G401 (cell line): ENCODE measurements at places on chromosomes 7 and 10.

DNA sequence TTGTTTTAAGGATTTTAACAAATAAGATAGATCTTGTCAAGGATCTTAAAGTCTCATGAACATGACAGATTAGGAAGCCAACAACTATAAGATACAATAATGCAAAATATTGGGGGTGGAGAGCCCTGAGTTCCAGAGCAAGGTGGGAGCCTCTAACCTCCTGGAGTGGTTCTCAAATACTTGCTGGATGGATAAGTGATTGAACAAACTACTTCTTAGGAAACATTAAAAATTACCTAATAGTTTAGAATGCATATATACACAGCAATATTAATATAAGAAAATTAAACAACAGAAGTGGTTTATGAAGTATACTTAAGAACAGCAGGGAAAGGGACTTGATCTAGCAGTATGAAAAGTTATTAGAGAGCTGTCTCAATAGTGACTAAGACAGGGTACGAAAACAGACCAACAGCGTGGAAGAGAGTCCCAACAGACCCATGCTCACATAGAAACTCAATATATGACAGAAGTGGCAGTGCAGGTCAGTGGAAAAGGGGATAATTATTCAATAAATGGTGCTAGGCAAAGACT, 28.3 kb downstream of the CRPPA start:
- no peak for DNase-seq

- DNase-seq: no peak
Measured at GRCh38 chr10:49711481-49711880, 32.0 kb downstream of the C10orf53 start.

DNA sequence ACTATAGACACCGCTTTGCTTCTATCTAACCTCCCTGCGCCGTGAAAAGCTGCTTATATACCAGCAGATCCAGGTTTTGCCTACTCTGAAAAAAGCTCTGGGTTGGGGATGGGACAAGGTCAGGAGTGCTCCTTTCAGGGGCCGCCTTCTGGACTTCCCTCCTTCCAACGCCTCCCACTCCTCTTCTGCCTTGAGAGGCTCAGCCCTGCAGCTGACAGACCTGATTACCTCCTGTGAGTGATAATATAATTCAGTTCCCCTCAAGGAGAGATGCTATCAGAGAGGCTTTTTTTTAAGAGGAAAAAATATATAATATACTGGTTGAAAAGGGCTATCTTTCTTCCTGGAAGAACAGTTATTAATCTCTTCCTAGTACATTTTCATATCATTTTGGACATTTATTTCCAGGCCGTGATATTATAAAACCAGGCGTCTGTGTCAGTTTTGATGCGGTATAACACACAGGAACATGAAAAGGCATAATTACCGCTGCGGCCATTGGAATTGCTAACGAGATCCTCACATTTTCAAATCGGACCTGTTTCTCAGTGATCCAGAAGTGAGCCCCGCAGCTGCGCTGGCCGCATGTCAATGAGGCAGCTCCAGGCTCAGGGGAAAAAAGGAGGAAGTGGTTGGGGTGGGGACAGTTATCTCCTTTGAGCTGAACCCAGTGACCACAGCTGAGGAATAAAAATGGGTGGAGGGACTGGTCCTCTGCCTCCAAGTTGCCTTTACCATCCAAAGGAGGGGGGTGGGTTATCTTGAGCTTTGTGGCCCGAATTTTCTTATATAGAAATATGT, 457.1 kb downstream of the TYW1 start:
- no peak for DNase-seq

GRCh38 chr10:104330168-104331110, 7.8 kb downstream of the ITPRIP start:
- no peak for DNase-seq

- no peak for DNase-seq
Measured at GRCh38 chr10:102801978-102802377, 35.2 kb downstream of the CYP17A1 start.

GRCh38 chr10:86343761-86344160, 22.8 kb downstream of the GRID1 start:
- DNase-seq: no peak

GRCh38 chr7:1914321-1914720, 244.2 kb downstream of the ELFN1 start:
- no peak for DNase-seq

DNA sequence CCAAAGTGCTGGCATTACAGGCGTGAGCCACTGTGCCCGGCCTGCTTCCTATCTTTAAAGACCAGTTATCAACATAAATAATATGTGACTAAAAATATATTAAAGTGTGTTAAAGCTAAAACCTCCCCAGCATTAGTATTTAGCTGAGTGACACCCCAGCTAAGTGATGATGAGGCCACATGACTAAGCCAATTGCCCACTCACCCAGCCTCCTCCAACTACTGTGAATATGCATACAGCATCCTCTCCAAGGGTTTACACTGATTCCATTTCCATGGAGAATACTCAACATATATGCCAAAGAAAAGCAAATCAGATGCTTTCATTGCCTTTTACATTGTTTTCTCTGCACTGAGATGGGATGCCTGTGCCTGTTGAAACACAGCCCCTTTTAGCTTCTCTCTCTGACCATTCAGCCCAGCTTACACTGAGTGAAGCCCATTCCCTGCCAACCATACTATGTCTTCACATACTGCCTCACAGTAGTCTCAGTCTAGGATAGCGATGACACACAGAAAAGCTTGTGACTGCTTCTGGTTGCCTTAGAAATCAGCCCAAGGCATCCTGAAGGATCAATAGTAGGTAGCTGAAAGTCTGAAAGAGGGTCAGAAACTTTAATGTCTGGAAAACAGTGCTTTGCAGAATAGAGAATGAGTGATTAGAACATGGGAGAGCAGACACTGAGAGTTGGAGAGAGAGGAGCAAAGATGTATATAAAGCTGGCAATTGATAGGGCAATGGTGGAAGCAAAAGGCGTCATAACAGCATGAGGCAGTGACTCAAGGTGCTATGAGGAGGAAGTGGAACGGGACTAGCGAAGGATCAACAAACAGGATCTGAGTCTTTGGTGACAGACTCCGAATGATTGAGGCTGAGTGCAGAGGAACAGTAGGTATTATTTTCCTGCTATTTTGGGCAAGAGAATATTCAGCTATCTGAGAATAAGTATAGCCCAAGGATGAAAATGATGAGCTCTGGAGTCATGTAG, 19.8 kb upstream of the ATE1 start:
- no peak for DNase-seq

- DNase-seq: no peak
Measured at GRCh38 chr10:119505588-119506315, 36.8 kb downstream of the RGS10 start.

GRCh38 chr7:27581906-27582305, 80.8 kb downstream of the HIBADH start:
- DNase-seq: no peak

DNA sequence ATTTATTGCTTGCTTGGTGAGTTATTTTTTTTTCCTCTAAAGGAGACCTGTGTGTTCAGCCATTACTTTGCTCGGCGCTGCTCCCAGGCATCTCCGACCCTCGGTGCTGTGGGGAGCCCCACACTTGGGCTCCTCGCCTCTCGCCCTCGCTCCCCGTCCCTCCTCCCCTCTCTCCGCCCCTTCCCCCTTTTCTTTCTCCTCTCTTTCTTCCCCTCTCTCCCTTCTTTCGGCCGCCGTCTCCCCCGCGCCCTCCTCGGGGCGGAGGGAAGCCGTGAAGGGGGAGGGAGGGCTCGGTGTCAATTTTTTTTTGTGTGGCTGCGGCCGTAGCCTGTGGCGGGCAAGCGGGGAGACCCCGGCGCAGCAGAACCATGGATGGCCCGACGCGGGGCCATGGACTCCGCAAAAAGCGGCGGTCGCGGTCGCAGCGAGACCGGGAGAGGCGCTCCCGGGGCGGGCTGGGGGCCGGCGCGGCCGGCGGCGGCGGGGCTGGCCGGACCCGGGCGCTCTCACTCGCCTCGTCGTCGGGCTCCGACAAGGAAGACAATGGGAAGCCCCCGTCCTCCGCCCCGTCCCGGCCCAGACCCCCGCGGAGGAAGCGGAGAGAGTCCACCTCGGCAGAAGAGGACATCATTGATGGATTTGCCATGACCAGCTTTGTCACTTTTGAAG, 1.1 kb downstream of the AUTS2 start:
- no peak for DNase-seq

DNA sequence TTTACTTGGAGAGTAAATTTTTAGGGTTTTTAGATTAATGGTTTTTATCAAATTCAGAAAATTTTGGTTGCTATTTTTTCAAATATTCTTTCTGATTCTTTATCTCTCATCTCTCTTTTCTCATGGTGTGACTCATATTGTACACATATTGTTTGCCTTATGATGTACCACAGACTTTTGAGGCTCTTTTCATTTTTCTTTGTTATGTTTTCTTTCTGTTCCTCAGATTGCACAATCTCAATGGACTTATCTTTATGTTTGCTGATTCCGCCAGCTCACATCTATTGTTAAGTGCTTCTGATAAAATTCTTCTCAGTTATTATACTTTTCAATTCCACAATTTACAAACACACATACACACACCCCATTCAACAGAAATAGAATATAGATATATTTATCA, 168.2 kb upstream of the IGFBP3 start:
- DNase-seq: no peak

DNA sequence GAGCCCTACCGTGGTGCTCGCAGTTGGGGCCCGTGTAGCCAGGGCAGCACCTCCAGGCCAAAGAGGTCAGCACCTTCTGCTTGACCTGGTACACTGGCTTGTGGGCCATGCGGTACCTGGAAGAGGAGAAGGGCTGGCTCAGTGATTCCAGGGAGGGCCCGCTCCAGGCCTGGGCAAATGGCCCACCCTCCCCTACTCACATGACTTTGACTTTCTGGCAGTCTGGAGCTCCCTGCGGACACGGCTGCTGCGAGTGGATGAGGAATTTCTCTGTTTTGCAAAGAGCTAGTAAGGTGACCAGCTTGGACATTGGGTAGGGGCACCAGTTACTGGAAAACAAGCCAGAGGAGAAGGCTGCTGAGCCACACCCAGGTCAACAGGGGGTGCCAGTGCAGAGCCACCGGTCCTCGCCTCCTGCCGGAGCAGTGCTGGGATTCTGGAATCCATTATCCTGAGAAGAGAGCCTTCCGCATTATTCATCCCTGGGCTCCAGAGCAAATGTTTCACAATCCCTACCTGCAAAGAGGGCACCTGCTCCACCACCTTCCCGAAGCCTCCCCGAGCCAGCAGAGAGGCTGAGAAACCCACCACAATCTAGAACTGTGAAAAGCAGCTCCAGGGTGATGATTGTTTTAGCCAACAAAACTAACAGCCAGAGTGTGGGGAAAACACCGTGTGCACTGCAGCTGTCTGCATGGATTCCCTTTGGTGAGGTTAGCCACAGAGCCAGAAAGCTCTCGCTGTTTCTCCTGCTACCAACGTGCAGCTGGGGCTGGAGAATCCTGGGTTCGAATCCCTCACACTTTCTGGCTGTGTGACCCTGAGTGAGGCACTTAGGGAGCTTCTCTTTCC, 11.8 kb downstream of the MMRN2 start:
- no peak for DNase-seq

DNA sequence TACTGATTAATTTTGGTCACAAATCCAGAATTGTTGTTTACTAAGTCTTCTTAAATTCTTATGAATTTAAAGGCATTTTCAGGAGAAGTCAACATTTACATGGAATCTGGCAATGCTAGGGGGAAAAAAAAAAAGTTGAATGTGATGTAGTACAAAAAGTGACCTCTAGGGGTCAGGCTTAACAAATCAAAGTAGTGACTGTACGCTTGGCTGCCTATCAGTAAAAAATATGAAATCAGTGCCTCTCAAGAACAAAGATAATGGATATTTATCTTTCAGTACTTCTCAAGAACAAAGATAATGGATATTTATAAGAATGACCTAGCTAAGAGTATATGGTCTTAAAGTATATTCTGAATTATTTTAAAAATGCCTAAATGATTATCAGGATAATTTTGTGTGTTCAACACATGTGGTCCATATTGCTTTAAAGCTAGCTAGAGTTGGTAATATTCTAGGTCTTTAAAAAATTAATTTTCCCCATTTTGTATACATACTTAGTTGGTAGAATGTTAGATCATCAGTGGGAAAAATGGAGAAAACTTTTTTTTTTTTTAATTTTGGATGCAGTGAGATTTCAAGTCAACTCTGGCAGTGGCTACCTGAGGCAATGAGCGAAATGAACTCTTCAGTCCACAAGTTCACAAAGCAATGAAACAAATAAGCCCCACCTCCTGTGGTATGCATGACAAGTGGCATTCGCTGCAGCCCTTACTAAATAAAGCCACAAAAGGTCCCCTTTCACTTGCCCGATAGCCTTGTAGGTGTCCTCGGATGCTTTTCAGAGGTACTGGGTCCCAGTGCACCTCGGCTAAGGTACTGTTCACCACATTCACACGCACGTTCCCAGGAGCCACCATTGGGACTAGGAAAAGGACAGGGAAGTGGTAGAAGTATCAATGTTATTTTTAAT, 51.2 kb upstream of the LAMB4 start:
- peak; percentile 79 for DNase-seq

DNA sequence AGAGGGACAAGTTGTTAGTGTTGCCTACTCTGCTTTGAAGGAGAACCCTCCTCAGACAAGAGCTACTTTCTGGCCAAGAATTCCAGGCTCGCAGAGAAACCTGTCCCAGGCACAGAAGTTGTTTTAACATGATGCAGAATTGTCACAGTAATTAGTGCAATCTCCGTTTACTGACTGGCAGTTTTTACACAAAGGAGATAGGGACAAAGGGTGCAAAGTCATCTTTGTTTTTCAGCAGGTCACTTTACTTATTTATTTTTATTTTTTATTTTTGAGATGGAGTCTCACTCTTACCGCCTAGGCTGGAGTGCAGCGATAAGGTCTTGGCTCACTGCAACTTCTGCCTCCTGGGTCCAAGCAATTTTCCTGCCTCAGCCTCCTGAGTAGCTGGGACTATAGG, 12.3 kb downstream of the TCF7L2 start:
- no peak for DNase-seq

DNA sequence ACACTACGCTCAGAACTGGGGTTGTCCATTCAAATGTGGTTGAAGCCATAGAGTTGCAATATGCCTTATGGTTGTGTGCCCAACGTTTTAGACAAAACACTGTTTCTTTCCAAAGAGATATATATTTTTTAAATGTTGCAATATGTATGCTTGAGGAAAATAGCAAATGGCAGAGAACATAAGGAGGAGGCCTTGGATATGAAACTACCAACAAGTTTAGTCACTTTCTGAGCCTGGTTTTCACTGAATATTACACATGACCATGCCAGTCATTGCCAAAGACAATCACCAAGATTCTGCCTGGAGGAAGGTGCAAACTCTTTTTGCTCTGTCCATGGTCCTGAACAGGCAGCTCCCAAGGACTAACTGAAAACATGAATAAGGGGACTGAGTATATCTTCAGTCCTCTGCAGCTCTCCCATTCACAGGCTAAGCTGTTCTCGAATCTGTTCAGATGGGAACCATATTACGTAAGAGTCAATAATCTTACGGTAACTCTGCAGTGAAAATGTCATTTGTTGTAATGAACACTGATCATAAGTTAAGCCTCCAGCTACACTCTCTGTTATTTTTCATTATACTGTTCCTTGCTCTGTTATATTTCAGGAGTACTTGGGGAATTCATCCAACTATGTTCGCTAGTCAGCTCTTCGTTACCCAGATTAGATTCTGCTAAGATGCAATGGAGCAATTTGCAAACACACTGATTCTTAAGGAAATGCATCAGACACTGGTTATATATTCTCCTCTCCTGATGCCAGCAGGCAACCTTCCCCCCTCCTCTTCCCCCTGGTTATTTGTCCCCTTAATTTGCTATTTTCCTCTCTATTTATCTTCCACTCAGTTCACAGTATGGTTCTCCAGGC, 90.7 kb upstream of the C1QL3 start:
- DNase-seq: no peak
